ENCODE measurements at places on chromosomes 4 and X. TPM values are rescaled to one million over a fixed set of nuclear protein-coding genes. Genes with fewer than 3 reads are reported as not detected.

DNA sequence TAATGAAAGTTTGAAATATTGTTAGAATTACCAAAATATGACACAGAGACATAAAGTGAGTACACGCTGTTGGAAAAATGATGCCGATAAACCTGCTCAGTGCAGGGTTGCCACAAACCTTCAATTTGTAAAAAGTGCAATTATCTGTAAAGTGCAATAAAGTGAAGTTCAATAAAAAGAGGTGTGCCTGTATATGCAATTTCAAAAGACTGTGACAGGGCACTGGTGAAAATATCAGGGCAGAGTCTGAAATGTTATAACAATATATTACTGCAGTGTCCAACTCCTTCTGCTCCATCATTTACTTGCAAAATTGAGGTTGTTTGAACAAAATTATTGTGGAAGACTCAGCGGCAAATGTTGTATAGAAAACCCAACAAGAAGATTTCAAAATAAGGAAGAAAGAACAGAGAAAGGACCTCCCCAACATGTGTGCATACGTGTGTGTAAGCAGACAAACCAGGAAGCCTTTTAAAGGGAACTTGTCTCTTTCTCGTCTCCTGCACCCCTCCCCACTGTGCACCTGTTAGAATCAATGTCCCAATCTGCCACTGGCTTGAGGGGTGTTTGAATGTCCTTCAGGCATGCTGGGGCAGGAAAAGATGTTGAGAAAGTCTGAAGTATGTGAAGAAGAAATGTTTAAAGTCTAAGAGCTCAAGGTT is 96.2 kb downstream of the MAOB start:
- ATAC-seq, result no peak

DNA sequence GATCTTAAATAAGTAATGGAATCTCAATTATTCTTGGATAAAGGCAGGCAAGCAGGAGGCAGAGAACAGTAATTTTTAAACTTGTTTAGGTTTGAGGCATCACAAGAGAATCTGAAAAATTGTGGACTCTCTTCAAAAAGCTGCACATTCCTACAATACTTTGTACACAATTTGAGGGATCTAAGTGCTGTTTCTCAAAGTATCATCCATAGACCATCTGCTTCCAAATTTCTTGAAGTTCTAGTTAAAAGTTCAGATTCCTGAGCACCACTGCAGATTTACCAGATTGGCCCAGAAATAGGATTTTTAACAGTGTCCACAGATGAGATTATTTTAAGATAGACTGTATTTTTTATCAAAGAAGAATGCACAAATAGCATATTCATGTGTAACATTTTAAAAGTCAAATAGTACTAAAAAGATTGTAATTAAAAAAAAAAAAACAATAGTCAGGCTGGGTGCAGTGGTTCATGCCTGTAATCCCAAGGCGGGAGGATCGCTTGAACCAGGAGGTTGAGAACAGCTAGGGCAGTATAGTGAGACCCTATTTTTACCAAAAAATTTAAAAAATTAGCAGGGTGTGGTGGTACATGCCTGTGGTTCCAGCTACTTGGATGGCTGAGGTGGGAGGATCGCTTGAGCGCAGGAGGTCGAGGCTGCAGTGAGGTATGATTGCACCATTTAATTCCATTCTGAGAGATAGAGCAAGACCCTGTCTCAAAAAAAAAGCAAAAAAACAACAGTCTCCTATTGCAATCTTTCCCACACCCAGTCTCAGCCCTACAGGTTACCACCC is 14.2 kb upstream of the FNIP2 start:
- ATAC-seq, result no peak

- ATAC-seq, result no peak
Observed at GRCh38 chrX:65723706-65724105, 56.3 kb downstream of the MSN start.

Gene LPAR4
- total RNA-seq, result 11.3 TPM

Gene RS1
- total RNA-seq, result 0.17 TPM

DNA sequence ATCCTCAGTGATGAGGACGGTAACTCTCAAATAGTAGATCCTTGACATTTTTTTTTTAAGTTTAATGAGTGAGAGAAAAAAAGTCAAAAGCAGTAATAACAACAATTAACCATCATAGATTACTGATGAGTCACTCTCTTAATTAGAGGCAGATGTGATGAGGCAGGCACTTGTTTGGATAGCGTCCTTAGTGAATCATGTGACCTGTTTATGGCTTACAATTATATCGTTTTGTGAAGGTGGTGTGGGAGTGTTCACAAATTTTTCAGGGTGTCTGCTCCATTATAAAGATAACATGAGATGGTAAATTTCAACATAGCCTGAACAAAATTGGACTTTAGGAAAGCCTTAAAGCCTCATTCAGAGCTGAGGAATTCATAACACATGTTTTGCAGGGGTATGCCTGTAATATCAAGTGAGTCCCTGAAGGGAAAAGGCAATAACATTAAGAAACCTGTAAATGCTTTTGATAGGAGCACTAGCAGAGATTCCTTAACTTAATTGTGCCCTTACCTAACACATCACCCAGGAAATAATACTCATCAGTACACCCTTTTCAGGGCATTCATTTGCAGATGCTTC is 51.9 kb upstream of the XIAP start:
- no peak for ATAC-seq

- ATAC-seq, result peak; percentile 61
Observed at GRCh38 chrX:124328765-124329164, 3.7 kb upstream of the TEX13D start.

DNA sequence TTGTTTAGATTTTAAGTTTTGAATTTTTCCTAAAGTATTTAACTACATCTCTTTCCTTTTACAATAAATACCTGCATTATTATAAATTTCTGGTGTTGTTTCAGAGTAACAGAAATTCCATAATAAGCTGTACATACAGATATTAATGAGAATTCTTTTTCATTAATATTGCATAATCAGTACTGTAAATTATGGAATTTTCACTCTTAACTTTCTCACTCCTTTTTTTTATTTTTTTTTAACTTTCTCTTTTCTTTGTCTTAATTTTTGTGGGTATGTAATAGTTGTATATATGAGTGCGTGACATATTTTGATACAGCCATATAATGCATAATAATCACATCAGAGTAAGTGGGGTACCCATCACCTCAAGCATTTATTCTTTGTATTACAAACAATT is 110.5 kb downstream of the KLHL8 start:
- no peak for ATAC-seq

DNA sequence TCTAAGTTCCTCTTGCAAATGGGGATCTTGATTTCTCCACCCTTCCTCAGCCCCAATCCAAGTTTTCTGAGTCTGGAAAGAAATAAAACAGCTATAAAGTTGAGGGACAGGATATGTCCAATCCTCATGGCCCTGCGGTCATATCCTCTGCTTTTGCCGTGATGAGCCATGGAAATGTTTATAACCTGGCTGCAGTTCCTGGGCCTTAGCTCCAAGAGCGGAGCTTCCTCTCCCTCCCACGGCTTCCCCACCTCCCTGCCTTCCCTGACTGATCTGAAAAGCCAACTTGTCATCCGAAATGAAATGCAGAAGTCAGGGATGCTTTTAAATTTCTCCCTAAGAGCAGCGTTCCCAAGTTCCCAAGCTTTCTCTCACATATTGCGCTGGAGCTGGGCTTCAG is 221.5 kb upstream of the SFRP2 start:
- ATAC-seq, result no peak

- peak; percentile 66 for ATAC-seq
Observed at GRCh38 chrX:72349190-72349589, 43.5 kb upstream of the CITED1 start.

- no peak for ATAC-seq
Observed at GRCh38 chr4:166144607-166145006, 271.6 kb downstream of the TLL1 start.

Gene EFNB1
- 14.8 TPM for total RNA-seq

Gene ADH5
- 92.7 TPM for total RNA-seq

GRCh38 chr4:152778656-152779512 is 646 bp downstream of the TIGD4 start:
- peak; percentile 26 for ATAC-seq

DNA sequence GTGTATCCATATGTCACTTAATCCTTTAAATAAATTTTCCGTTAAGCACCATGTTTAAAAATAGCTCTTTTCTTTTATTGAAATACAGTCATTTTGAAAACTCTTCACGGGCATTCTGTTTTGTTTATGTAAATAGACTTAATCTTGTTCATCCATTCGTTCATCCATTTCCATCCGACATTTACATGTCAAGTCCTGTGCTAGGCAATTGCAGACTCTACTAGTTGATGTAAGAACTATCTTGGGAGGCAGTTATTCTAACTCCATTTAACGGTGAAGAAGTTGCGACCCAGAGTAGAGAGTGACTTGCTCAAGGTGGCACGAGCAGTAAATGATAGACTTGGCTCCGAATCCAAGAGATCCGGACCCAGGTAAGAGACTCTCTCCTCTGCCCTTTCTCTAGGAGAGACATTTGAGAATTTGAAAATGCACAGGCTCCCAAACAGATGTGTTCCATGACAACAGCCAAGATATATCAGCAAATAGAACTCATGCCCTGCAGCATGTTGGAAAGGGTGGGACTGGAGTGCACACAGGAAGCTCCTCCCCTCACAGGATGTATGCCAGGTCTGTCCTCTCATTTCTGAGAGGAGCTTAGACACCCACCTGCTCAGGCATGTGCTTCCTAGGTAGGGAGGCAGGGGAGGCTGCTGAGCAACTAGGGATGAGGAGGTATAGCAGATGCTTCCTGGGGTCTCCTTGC is 64.5 kb downstream of the DRD5 start:
- ATAC-seq, result peak; percentile 89

GRCh38 chrX:6985537-6985936 is 162.0 kb upstream of the STS start:
- no peak for ATAC-seq

DNA sequence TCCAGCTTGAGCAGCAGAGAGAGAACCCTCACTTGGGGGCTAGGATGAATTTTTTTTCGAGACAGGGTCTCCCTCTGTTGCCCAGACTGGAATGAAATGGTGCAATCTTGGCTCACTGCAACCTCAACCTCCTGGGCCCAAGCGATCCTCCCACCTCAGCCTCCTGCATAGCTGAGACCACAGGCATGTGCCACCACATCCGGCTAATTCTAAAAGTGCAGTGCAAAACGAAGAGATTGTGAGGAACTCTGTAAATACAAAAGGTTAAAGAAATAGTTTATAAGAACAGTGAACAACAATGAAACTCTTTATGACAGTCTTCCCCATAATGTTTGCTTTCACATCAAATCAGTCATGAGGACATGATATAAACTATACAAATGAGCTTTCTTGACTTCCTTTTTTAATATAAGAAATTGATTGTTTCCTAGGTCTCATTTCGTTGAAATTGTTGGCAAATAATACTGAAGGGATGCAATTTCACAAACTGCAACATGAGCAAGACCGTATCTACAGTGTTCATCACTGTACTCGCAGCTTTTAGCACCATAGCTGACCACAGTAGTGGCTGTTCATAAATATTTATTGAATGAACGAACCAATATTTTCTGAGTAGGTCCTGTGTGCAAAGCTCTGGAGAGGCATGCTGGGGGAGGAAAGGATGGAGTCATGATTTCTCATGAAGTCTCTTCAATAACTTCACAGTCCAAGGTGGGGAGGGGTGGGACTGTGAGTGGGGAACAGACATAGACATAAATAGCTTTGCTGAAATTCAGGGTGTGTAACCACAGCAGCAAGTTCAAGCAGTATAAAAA is 116.1 kb downstream of the SHROOM3 start:
- no peak for ATAC-seq

DNA sequence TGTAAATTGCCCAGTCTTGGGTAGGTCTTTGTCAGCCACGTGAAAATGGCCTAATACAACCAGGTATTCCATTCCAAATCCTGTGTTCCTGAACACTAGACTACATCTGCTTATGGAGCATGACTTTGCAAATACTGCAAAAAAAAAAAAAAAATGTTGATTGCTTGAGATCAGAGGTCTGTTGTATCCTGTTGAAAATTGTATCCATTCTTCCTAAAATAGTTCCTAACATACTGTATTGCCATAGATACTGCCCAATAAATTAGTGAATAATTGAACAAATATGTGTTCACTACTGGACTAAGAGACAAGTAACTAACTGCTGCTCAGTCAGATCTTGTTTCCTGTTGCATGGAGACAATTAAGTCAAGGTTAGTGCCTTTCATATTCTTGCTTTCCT is 164.3 kb upstream of the PABPC4L start:
- no peak for ATAC-seq

Gene MAGEB17
- 0.31 TPM for total RNA-seq

DNA sequence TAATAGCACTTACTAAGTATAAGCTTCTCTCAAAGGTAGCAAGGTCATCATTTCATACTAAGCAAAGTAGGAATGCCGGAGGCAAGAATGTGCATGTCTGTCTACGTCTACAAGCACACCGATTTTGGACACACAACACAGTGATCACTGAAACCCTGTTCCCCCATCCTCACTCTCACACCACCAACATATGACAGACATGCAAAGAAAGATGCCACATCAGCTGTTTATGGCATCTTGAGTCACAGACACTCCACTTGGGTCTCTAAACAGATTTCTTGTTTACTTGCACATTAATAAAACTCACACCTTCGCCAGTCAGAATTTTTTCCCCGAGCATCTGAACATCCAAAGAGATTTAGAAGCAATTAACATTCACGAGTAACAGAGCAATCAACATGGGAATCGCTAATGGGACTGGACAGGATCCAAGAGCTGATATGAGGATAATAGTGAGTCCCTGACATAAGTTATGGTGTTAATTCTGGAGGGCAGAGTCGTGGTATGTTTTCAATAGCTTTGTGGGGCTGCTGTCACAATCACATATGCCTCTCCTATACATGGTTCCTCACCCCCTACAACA is 324.1 kb downstream of the DHX15 start:
- no peak for ATAC-seq
